ENCODE measurements at places on chromosomes 2 and 18.

GRCh38 chr18:68694316-68694715 is 20.6 kb downstream of the TMX3 start:
- no peak for DNase-seq

DNA sequence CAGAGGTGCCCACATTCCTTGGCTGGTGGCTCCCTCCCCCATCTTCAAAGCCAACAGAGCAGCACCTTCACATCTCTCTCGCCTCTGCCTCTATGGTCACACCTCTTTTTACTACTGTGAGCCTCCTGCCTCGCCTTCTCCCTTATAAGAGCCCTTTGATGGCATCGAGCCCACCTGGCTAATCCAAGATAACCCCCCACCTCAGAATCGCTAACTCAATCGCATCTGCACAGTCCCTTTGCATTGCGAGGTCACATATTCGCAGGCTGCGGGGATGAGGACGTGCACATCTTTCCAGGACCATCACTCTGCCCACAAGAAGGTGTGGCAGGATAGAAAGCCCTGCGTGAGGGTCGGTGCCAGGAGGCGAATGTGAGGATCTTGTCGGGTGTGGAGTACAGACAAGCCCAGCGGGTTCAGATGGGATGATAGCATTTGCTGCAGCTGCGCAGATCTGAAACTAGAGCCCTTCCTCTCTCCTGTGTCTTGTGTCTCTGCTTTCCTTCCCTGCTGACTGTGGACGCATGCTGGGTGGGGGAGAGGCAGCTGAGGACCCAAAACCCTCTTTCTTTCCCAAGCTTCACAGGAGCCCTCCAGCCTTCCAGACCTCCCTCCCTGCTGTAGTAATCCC is 148.3 kb upstream of the HDAC4 start:
- no peak for DNase-seq

- no peak for DNase-seq
Observed at GRCh38 chr2:172995323-172996244, 80.1 kb upstream of the MAP3K20 start.

DNA sequence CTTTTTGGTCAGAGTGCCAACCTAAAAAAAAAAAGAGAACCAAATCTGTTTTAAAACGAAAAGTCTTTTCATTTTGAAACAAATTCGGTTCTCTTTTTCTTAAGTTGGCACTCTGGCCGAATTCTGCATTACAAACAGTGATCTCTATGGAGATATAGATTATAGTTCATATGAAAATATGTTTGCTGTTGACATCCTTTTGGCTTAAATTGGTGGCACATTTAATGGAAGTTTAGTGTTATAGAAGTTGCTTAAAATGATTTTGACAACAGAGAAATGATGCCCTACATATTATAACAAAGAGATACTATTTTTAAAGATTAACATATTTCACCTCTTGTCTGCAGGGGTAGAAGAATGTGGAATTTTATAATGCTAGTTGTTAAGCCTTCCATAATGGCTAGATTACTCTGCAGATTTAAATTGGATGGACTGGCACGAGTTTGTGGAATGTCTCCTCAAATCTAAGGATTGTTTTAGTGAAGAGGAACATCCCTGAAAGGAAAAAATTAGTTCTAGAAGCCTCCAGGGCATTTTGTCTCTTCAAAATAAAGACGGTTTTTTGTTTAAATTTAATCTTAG is 222.9 kb upstream of the CDH2 start:
- no peak for DNase-seq

GRCh38 chr2:44793322-44793870 is 148.1 kb upstream of the SIX3 start:
- DNase-seq: peak; percentile 3

DNA sequence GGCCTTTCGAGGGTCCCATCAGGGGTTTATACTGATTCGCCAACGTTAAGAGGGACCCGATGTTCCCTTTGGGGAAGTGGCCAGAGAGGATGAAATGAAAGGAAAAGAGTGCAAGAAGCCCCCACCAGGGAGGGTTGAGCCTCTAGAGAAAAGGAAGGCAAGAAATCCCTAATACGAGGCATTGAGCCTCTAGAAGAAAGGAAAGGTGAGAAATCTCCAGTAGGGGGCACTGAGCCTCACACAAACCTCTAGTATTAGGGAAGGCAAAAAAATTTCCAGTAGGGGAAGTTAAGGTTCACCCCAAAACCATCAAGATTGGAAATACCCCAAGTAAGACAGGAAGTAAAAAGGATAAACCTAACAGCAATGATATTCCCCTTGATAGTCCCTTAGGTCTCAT is 9.8 kb upstream of the SAP130 start:
- DNase-seq: no peak
